ENCODE measurements at places on chromosomes 6 and 20. TPM values are rescaled to one million over a fixed set of nuclear protein-coding genes. Genes with fewer than 3 reads are reported as not detected.

HTR1B gene
- 8.2 TPM for total RNA-seq

PTCHD4 gene
- 4.2 TPM for total RNA-seq

DNA sequence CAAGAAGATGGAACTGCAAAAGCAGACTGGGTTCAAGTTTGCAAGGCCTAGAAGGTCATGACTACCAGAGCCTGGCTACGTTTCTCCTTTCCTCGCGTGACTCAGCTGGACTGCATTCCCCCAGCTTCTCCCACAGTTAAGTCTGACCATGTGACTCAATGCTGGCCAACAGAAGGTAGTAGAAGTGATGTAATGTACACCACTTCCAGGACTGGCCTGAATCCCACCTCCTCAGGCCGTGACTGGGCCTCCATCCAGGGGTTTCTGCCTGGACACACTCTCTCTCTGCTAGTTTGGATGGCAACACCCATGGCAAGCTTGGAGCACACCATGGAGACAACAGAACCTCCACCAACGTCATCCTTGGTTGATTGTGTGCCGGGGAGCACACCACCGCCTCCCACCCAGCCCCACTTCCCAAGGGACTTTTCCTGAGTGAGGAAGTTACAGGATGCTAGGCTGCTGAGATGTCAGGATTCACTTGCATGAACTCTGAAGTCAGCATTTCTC is 112.0 kb upstream of the CDYL start:
- DNase-seq: peak; percentile 68

DNA sequence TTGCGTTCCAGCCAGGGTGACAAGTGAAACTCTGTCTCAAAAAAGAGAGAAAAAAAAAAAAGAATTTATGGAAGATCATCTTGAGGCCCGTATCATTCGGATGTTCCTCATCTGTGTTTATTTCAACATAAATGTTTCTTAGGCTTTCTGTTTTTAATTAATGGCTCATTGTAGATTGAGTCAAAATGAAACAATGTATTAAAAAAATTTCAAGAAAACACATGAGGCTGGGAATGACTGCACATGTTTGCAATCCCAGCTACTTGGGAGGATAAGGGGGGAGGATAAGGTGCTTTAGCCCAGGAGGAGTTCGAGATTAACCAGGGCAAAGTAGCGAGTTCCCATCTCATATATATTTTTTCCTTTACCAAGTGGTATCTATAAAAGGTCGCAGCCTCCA is 47.3 kb downstream of the ITCH start:
- DNase-seq: peak; percentile 29

DNA sequence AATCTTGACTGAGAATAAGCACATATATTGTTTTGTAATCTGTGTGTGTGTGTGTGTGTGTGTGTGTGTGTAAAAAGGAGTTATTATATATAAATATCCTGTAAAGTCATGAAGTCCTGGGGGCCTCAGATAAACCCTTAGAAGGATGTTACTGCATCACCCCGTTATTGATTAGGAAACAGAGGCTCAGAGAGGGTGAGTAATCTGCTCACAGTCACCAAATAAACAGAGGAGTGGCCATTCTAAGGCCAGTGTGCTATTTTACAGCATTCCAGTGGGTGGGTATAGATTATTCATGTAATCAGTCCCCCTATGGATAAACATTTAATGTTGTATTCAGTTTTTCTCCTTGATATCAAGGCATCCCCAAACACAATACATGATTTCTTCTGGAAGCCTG is 87.1 kb downstream of the CDC5L start:
- no peak for DNase-seq

- peak; percentile 89 for DNase-seq
Measured at GRCh38 chr6:17156112-17156921, 54.5 kb downstream of the STMND1 start.

GRCh38 chr6:149140910-149141290 is 176.6 kb upstream of the TAB2 start:
- DNase-seq: no peak

Measured in fibroblast of villous mesenchyme (primary cell).